Activated naive CD4-positive, alpha-beta T cell treated with Interleukin-2 at 50 U/mL for 16 hours (primary cell): ENCODE measurements at places on chromosomes 2 and 18.
A peak's percentile ranks its signal among the peaks of the same experiment; 100 is the strongest.

GRCh38 chr2:46134531-46135227, 162.5 kb upstream of the EPAS1 start:
- DNase-seq = no peak

DNA sequence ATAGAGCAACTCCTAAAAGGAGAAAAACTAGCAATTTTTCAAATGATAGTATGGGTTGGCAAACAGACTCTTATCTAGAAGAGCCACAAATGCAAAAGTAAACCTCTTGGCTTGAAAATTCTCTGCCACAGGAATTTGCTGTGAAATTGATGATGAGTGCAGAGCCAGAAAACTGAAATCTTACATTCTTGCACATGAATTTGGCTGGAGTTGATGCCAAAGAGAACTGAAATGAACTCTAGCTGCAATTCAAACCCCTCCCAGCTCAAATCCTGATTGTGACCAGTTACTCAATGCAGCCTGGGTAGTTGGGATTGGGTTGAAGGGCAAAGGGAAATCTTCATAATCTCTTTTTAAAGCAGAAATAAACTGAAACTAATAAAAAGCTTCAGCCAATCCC, 266.6 kb downstream of the PDE11A start:
- no peak for DNase-seq

GRCh38 chr2:107062599-107063220, 176.7 kb upstream of the ST6GAL2 start:
- no peak for DNase-seq

DNA sequence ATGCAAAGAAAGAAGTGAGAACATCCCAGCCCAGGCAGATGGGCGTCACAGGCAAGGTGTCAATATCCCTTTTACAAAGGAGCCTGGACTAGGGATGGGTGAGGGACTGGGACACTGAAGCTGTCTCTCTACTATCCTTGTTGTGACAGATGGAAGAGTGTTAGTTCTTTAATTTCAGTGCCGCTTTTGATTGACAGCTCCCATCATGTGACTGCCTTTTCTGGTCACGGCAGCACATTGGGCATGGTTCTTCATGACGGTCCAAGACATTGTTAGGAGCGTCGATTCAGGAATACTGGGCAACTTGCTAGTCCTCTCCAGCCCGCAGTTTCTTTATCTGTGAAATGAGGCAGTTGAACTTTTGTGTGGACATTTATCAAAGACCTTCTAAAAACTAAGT, 42.4 kb upstream of the KIF5C start:
- no peak for DNase-seq

DNA sequence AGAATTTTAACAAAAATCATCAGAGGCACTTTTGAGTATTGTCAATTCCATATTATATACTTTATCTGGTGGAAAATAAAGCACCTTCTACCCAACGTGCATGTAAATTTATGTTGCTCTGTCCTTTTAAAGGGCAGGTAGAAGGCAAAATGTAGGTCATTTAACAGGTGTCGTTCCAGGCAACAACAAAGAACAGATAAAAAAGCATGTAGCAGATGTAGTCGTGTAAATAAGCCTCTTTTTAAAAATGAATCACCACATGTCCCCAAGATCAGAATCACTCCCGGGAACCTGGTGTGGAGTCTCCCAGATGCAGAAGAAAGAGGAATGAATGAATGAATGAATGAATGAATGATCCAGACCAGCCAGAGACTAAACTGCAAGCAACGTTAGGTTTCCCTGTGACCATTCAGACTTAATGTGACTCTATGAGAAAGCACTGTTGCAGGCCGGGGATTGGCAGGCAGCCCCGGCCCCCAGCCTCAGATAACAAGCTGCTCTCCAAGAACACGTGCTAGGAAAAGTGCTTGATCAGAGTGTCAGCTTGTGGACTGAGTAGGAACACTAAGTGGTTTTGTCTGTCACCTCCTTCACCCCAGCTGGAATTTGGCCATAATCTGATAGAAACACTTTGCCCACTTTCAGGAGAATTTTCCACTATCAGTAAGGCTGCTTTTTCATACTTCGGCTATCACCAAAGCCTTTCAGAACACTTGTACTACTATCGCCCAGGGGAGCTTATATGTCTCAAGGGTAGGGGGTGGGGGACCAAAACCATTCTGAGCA, 100.6 kb downstream of the CDK15 start:
- no peak for DNase-seq

- DNase-seq = no peak
These were observed 788.4 kb upstream of the TMEFF2 start for GRCh38 chr2:192983173-192983572.

- no peak for DNase-seq
These were observed 105.3 kb upstream of the FZD7 start for GRCh38 chr2:201928363-201928762.

GRCh38 chr2:177000061-177000714, 212.4 kb upstream of the HNRNPA3 start:
- no peak for DNase-seq

- no peak for DNase-seq
These were observed 339.6 kb upstream of the DCC start for GRCh38 chr18:52000435-52000834.

GRCh38 chr2:16652296-16653082, 13.1 kb downstream of the CYRIA start:
- no peak for DNase-seq

DNA sequence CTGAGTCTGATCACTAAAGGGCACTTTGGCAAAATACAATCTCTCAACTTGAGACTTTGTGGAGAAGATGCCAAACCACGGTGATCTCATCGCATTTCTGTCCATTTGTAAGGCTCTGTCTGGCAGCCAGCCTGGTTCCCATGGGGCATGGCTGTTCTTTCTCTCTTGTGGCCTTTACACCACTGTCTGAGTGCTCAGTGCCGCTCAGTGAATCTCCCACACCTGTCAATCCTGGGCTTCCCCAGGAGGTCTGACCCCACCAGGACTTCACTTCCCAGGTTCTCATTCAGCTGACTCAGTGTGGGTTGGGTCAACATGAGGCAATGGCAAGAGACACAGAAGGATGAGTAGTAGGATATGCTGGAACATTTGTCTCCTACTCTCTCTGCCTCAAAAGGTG, 96.8 kb upstream of the TRIB2 start:
- DNase-seq = no peak

- no peak for DNase-seq
These were observed 257.3 kb upstream of the CXCR4 start for GRCh38 chr2:136375017-136375901.

- DNase-seq = no peak
These were observed 23.7 kb downstream of the METTL8 start for GRCh38 chr2:171410101-171410500.

DNA sequence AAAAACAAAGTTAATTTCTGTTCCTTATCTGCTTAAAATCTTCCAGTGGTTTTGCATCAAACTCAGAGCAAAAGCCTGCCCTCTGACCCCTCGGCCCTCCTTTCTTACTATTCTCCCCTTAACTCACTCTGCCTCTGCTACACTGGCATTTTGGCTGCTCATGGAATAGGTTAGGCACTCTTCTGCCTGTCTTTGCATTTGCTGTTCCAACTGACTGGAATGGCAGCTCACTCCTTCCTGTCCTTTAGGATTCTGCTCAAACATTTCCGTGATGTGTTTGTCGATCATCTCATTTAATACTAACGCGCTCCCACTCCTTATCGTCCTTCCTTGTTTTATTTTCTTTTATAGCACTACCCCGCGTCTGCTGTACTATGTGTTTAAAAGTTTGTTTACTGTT, 815 bp downstream of the CEBPZ start:
- no peak for DNase-seq

- DNase-seq = no peak
These were observed 39.3 kb downstream of the CD302 start for GRCh38 chr2:159758686-159759085.

GRCh38 chr2:207103132-207103531, 62.6 kb downstream of the KLF7 start:
- DNase-seq = no peak

DNA sequence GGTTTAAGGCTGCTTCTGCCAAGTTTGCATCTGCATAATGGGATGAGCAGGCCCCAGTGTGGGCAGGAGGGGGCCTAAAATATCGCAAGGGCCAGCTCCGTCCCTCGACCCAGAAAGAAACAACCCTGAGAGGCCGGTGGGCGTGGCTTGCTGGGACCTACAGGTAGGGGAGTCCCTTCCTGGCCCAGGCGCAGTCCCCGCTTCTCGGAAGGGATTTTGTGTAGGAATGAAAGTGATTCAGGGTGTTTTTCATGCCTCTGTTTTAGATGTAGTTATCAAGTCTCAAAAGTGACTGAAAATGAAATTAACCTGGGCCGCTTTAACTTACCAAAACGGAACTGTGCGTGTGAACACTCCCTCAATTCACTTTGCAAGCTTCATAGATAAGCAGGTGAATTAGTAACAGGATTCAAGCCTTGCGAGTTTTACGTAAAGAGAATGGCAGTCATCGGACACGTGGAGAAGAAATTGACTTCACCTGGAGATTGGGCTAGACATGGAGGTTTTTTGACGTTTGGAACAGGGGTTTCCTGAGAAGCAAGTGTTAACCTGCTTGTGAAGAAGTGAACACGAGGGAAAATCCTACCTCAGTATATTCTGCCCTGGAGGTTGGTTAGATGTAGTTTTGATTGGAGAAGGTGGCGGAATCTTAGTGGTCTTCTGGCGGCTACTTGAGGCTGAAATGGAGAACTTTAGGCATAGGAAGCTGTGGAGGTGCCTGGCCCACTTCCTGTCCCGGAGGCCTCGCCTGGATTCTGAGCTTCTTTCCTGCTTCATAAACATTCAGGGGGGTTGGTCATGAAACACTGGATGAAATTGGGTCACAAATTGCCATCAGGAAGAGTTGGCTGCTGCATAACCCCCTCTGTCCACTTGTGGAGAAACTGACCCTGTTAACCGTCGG, 1.7 kb downstream of the NCK2 start:
- DNase-seq = peak; percentile 91

DNA sequence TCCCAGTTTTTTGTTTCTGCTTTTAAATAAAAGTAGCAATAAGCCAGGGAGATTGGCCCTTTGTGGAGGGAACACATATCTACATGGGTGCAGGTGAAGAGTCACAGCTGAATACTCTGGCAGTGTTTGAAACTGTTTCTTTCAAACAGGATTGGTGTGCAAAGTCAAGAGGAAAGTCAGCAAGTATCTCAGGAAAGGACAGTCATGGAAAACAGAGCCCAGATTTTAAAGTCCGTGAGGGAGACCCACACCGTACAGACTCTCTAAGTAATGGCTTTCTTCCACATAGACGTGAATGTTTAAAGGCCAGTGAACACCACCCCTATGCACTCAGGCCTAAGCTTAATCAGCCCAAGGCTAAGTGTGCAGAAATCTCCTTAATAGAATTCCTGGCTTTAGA, 95.3 kb downstream of the GFPT1 start:
- DNase-seq = no peak

DNA sequence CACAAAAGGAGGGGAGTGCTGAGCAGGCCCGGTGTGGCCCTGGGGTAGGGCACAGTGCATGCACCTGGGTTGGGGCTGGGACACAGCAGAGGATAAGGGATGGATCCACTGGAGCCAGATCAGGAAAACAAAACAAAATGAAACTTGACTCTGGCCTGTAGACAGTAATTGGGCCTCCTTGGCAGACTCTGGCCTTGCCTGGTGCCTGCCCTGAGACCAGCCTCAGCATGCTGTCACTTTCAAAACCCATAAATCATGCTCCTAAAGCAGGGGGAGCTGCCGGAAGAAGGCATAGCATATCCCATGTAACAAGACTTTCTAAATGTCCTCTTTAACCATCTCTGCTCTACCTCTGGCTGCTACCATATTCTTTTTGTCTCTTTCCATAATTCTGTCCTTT, 61.1 kb upstream of the IGFBP5 start:
- no peak for DNase-seq

DNA sequence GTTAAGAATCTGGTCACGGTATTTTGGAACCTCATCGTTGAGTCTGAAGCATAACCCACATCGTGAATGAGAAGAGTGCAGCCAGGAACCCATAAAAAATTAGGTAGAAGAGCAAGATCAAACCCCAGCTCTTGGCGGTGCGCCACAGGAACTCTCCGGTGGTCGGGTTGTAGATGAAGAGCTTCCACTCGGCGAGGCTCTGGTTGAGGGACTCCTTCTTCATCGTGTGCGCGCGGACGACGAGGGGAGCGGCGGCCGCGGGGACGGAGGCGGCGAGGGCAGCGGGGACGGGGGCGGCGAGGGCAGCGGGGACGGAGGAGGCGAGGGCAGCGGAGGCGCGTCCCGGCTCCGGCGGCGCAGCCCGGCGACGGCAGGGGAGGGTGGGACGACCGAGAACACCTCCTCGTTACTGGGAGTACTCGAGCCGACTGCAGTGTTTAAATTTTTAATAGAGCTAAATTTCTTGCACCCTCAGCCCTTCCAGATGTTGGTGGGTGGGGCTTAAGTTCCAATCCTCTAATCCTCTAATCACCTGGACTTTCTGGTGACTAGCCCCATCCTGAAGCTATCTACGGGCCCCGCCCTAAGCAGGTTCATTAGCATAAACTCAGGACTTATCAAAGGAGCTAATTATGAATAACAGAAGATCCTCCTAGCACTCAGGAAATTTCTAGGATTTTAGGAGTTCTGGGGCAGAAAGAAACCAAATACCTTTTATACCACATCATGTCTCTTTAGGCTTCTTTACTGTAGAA, 20.4 kb upstream of the PAPOLG start:
- DNase-seq = peak; percentile 7

DNA sequence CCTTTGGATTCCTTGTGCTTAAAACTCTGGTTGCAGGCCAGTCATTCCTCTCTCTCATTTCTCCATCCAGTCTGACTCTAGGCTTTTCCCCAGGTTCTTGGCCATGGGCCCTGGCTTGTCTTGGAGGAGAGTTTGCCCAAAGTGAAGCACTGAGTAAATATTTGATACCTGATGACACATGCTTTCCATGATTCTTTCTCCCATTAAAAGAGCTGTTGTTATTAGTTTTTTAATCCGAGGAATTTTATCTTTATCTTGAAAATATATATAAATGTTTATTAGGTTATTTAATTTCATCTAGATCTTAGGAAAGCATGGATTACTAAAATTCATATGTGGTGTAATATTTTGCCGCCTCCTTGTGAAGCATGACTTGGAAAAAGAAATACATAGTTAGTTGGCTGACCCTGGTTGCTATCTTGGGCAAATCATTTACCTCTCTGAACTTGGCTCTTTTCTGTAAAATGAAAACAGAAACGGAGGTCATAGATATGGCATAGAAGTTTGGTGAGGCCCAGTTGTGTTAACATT, 650.1 kb downstream of the SLC4A3 start:
- DNase-seq = no peak

- no peak for DNase-seq
These were observed 16.3 kb upstream of the HES6 start for GRCh38 chr2:238256111-238256510.

- DNase-seq = no peak
These were observed 32.5 kb downstream of the CCDC68 start for GRCh38 chr18:54926593-54927325.

DNA sequence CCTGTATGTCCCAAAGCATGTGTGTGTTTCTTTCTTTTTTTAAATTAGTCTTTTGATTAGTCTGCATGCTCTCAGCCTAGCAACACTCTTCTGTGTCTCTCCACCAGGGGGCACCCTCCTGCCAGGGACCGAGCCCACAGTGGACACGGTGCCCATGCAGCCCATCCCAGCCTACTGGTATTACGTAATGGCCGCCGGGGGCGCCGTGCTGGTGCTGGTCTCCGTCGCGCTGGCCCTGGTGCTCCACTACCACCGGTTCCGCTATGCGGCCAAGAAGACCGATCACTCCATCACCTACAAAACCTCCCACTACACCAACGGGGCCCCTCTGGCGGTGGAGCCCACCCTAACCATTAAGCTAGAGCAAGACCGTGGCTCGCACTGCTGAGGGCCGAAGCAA, 93.8 kb downstream of the NRP2 start:
- DNase-seq = no peak
